Purkinje cell (primary cell): ENCODE measurements at places on chromosomes 5 and 9. TPM values are rescaled to one million over a fixed set of nuclear protein-coding genes. Genes with fewer than 3 reads are reported as not detected.

Gene LIFR
- polyA plus RNA-seq = 8.5 and 8.8 TPM in 2 replicates

Gene MUSK
- not detected in 2 replicates for polyA plus RNA-seq

Gene MAMDC2
- polyA plus RNA-seq = 1.6 and 3.9 TPM in 2 replicates

Gene PCDHA9
- 0.07 and 0.16 TPM in 2 replicates for polyA plus RNA-seq

Gene CXCL14
- 0.27 and 0.39 TPM in 2 replicates for polyA plus RNA-seq
